Lung microvascular endothelial cell (primary cell): ENCODE measurements at places on chromosomes 5 and 9. TPM values are rescaled to one million over a fixed set of nuclear protein-coding genes. Genes with fewer than 3 reads are reported as not detected.

INSL6 gene
- not detected in 2 replicates for total RNA-seq

WDR38 gene
- not detected in 2 replicates for total RNA-seq

HAVCR2 gene
- under 0.01 TPM in 1 of 2 replicates, not detected in the other for total RNA-seq

SEPTIN8 gene
- 29.2 and 30.7 TPM in 2 replicates for total RNA-seq

GRCh38 chr9:129220771-129221170 is 42.7 kb upstream of the IER5L start:
- no peak for DNase-seq

GRCh38 chr9:114382699-114383520 is 4.9 kb downstream of the AKNA start:
- no peak for DNase-seq

- DNase-seq: peak; percentile 96
These were observed at the start of gene OSMR for GRCh38 chr5:38845526-38846378. OSMR (plus strand) TSS chr5:38846012; CDS start chr5:38869045, 23,033 bp downstream.

DNA sequence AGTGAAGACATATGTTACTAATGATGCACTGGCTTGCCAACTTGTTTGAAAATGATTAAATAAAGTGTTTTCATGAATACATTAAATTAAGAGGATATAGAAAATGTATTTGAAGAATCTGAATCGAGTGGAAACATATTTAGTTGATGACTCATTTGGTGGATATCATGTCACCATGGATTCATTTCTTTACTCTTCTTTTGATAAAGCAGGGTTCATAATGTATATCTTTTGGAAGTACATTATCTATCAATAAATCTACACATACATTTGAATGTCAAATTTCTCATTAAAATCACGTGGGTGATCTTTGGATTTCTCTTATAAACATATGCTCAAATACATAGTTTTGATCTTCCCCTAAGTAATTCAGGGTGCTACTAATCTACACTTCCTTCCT is 1148.1 kb upstream of the ACO1 start:
- DNase-seq: no peak

GRCh38 chr5:111627862-111628261 is 115.5 kb upstream of the STARD4 start:
- DNase-seq: no peak

- DNase-seq: no peak
These were observed 17.6 kb upstream of the VDAC1 start for GRCh38 chr5:134022333-134022732.

GRCh38 chr5:8517456-8517855 is 648.5 kb downstream of the MTRR start:
- DNase-seq: no peak

- no peak for DNase-seq
These were observed 291.9 kb downstream of the DMAC1 start for GRCh38 chr9:7507566-7508270.

GRCh38 chr5:59891962-59892643 is 1.4 kb downstream of the PDE4D start:
- no peak for DNase-seq
